GM23248 (cell line): ENCODE measurements at places on chromosomes 11 and 22.

GRCh38 chr11:67463680-67464410 is 5.2 kb downstream of the TMEM134 start:
- peak overlapping the region; percentile 70 for H3K4me3 ChIP-seq
- peak; percentile 49 for DNase-seq
- H3K27me3 ChIP-seq = no peaks in the 10 kb centered on the region
- H3K36me3 ChIP-seq = no peaks in the 10 kb centered on the region

DNA sequence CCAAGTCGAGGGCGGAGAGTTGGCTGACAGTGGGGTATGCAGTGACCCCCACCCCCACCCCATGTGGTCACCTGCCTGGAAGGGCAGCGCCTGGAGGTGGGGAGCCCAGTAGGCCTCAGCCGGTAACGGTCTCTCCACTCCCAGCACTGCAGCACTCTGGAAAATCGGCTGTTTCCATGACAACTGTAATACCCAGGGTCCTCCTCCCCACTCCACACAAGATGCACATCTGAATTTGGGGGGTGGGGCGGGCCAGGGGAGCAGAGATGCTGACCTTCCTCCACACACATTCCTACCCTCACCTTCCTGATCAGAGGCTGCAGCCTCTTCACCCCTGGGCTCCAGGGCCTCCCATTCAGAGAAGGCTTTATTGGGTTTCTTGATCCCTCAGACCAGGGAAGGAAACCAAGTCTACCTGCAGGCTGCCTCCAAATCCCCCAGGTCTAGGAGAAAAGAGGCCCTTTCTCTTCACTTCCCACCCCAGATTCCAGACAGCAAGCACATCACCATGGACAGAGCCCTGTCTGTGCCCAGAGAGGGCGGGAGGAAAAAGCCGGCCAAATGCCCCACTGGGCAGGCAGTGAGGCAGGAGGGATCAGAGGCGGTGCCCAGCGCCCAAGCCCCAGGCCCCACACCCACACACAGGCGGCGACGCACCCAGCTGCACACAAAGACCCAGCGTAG is 46.5 kb downstream of the SLC22A12 start:
- peak; percentile 36 for DNase-seq
- no peaks in the 10 kb centered on the region for H3K4me1 ChIP-seq
- no peak overlapping the region for H3K4me3 ChIP-seq
- no peaks in the 10 kb centered on the region for H3K36me3 ChIP-seq
- H3K27me3 ChIP-seq = peaks cover 45% of the 10 kb centered on the region

DNA sequence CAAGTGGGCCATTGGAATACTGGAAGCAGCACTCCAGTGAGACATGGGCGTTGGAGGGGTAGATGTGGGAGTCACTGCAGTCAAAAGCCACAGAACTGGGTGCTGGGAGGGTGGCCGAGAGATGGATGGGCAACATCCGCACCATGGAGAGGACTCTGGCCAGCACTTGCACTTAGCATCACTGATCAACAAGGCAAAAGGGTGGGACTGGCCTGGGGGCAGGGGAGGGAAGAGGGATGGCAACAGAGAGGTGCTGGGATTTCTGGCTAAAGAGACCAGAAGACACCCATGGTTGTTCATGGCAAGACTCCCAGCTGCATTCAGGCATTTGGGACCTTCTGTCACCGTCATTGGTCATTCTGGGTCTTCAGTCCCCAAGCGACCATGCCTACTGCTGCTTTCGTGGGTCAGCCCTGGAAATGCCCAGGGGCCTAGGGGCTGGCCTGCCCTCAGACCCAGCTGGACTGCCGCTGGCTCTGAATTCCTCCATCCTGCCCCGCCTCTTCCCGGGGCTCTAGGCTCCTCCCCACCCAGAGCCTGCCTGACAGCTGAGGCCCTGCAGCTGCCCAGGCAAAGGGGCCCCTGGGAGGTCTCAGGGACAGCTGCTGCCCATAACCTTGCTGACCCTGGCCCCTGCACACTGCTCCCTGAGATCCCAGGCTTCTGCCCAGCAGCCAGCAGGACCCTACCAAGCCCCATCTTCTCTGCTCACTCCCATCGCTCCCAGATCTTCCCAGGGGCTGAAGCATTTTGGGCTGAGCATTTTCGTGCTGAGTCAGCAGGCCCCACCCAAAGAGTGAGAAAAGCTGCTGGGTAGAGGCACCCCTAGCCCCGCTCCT is 13.0 kb upstream of the CDC42EP2 start:
- no peak overlapping the region for H3K27ac ChIP-seq
- no peak for DNase-seq
- no peaks in the 10 kb centered on the region for H3K27me3 ChIP-seq
- no peaks in the 10 kb centered on the region for H3K36me3 ChIP-seq

GRCh38 chr11:57936050-57936418 is 87.6 kb upstream of the OR9Q1 start:
- H3K36me3 ChIP-seq = no peaks in the 10 kb centered on the region
- no peak overlapping the region for H3K27ac ChIP-seq
- H3K4me3 ChIP-seq = no peak overlapping the region
- DNase-seq = no peak
- no peaks in the 10 kb centered on the region for H3K4me1 ChIP-seq

DNA sequence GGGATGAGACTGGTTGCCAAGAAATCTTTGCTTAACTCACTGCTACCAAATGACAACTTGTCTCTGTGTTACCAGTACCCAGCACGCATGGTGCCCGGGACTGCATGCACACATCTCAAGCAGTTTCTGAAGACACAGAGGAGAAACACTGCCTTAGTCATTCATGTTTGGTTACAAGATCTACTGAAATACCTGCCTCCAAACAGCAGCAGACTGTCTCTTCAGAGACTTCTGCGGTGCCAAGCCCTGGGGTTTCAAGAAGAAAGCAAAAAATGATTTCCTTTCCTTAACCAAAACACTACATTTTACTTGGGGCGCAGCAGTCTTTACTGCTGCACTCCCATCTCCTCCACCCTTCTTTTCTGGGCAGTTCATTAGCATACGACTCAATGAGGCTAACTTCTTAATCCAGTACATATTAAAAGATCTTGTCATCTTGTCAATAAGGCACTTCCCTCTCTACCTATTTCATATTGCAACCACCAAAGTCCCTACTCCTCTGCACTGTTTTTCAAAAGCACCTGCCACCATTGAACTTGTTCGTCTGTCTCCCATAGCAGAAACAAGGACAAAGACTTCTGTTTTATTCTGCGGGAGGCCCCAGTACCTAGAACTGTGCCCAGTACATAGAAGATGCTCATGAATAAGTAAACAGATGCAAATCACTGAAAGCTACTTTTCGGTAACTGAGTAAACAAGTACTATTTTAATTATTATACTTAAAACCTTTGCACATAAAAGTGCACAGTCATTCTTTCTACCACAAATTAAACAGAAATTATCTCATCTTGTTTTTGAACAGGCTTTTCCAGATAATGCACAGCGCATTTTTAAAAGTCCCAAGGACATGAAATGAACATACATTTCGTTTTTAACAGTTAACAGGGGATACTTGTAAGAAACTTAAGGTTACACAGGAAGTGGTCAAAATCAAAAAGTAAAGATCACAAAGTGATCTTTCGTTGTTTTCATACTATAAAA is 4.0 kb downstream of the NAP1L4 start:
- H3K27me3 ChIP-seq = no peaks in the 10 kb centered on the region
- DNase-seq = peak; percentile 29
- H3K27ac ChIP-seq = peak overlapping the region; percentile 6; the same call in 1 of the 2 replicates
- H3K4me3 ChIP-seq = peak overlapping the region; percentile 83

- H3K4me1 ChIP-seq = no peaks in the 10 kb centered on the region
- DNase-seq = no peak
- no peaks in the 10 kb centered on the region for H3K27me3 ChIP-seq
- H3K27ac ChIP-seq = no peak overlapping the region
These were observed 22.9 kb upstream of the RCE1 start for GRCh38 chr11:66820381-66820780.

- no peaks in the 10 kb centered on the region for H3K36me3 ChIP-seq
- peaks cover 22% of the 10 kb centered on the region for H3K4me1 ChIP-seq
- H3K27me3 ChIP-seq = no peaks in the 10 kb centered on the region
- H3K4me3 ChIP-seq = no peak overlapping the region
- no peak overlapping the region for H3K27ac ChIP-seq
These were observed 31.1 kb upstream of the DDI1 start for GRCh38 chr11:104005234-104005855.

GRCh38 chr22:36738416-36739020 is 35.0 kb upstream of the CACNG2 start:
- 0 out of 2 replicates have a peak, but pooled peaks cover 3% of the 10 kb centered on the region for H3K4me1 ChIP-seq
- DNase-seq = no peak

DNA sequence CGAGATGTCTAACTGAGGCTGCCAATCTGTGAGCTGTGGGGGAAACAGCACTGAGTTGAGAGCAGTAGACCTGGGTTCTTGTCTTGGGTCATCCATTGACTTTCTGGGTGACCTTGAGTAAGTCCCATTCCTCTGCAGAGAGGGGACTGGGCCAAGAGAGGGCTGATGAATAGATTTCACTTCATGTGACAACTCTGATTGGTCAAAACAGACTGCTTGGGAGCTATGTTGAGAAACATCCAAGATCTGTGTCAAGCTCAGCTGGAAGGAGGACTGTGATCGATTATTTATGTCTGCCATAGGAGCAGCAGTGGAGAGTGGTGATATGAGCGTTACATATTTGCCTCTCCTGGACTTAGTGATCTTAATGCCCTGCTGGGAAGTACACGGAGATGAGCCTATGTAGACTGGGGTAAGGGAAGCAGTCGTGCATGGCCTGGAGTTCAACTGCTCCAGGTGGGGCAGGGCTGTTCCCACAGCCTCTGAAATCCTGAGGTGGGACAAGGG is 47.7 kb downstream of the OTOG start:
- H3K36me3 ChIP-seq = no peaks in the 10 kb centered on the region
- no peaks in the 10 kb centered on the region; the same call in none of the 2 replicates for H3K27me3 ChIP-seq
- DNase-seq = no peak
- no peaks in the 10 kb centered on the region for H3K4me1 ChIP-seq
- no peak overlapping the region for H3K4me3 ChIP-seq

DNA sequence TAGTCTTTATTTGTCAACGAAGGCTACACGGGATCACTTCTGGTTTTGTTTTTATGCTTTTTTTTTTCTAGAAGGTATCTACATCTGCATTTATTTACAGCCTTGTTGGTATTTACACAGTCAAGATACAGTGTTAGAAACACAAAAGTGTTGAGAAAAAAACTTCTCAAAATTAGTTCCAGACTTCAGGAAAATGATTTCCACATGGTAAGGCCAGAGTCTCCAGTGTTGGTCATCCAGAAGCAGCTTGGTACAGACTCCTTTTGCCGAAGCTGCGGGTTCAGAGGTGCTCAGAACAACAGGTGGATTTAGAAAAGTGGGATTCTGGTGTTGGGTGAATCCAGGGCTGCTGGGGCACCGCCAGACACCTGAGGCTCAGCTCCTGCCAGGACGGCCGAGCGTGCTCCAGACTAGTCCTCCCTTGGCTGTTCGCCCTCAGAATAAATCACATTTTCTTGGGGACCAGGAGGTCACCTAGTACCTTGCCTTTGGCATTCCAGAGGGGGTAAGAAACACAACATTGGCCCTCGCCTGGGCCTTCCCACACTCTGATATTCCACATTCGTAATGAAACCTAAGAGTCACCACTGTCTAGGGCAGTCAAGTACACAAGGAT is 78.7 kb upstream of the NARS2 start:
- no peaks in the 10 kb centered on the region for H3K4me1 ChIP-seq
- no peak overlapping the region for H3K4me3 ChIP-seq
- no peak for DNase-seq
- H3K36me3 ChIP-seq = no peaks in the 10 kb centered on the region
- H3K27me3 ChIP-seq = 0 out of 2 replicates have a peak, but pooled peaks cover 5% of the 10 kb centered on the region

DNA sequence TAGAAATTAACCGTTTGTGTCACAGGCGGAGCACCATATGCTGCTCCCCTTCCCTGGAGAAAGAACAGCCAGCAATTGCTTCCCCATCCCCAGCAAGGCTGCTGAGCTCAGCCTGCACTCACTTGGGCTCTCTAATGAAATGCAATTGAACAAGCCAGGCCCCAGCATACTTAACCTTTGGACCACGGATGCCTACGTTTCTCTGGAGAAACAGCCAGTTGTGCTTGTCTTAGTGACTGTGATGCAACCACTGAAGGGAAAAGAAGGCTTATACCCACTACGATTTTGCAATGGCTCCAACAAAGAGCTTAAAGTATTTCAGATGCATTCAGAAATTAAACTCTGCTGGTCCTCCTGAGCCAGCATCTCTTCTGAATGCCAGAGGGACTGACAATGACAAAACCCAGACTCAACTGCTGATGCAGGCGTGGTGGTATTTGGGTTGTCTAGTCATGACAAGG is 51.3 kb upstream of the SESN3 start:
- peaks cover 29% of the 10 kb centered on the region for H3K4me1 ChIP-seq
- H3K27me3 ChIP-seq = no peaks in the 10 kb centered on the region
- peak; percentile 79 for DNase-seq
- H3K27ac ChIP-seq = peak overlapping the region; percentile 84

DNA sequence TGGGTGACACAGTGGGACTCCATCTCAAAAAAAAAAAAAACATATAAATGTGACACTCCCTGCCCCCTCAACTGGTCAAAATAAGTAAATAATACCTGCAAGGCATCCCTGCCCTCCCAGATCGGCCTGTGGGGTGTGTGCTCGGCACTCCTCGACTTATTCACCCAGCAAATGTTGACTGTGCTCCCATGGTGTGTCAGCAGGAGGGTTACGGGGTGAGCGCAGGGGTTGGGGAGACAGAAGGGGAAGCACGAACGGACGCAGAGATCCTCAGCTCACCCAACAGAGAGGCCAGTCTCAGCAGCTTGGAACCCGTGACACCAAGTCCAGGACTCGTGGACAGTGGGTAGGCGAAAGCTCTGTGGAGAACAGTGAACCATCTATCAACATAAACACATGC is 1.6 kb upstream of the ADM2 start:
- no peak for DNase-seq
- no peaks in the 10 kb centered on the region for H3K36me3 ChIP-seq
- no peaks in the 10 kb centered on the region for H3K27me3 ChIP-seq
- H3K27ac ChIP-seq = no peak overlapping the region

- H3K4me1 ChIP-seq = peaks cover 6% of the 10 kb centered on the region
- no peak overlapping the region for H3K4me3 ChIP-seq
- no peaks in the 10 kb centered on the region for H3K27me3 ChIP-seq
- H3K36me3 ChIP-seq = no peaks in the 10 kb centered on the region
These were observed 38.2 kb upstream of the WEE1 start for GRCh38 chr11:9535189-9535781.

- no peak overlapping the region for H3K4me3 ChIP-seq
- H3K27ac ChIP-seq = no peak overlapping the region
- H3K36me3 ChIP-seq = no peaks in the 10 kb centered on the region
- no peak for DNase-seq
These were observed 81.6 kb upstream of the LARGE1 start for GRCh38 chr22:34001701-34002466.

GRCh38 chr22:48714231-48714630 is 1113.4 kb downstream of the BRD1 start:
- no peak overlapping the region for H3K4me3 ChIP-seq
- no peak for DNase-seq
- no peaks in the 10 kb centered on the region for H3K4me1 ChIP-seq
- H3K27me3 ChIP-seq = no peaks in the 10 kb centered on the region
- H3K36me3 ChIP-seq = no peaks in the 10 kb centered on the region
- no peak overlapping the region for H3K27ac ChIP-seq

- peak; percentile 72 for DNase-seq
- no peak overlapping the region for H3K4me3 ChIP-seq
- H3K27ac ChIP-seq = peak overlapping the region; percentile 49
- H3K4me1 ChIP-seq = peaks cover 9% of the 10 kb centered on the region; the same call in 1 of the 2 replicates
These were observed 53.0 kb downstream of the LARGE1 start for GRCh38 chr22:33867118-33867866.

- DNase-seq = no peak
- no peak overlapping the region for H3K4me3 ChIP-seq
- H3K27me3 ChIP-seq = no peaks in the 10 kb centered on the region
- H3K27ac ChIP-seq = no peak overlapping the region
- H3K4me1 ChIP-seq = no peaks in the 10 kb centered on the region
These were observed 6.9 kb upstream of the MS4A7 start for GRCh38 chr11:60371386-60371785.

- H3K27me3 ChIP-seq = no peaks in the 10 kb centered on the region; the same call in 1 of the 2 replicates
- no peak overlapping the region for H3K27ac ChIP-seq
- no peaks in the 10 kb centered on the region for H3K36me3 ChIP-seq
These were observed 9.6 kb downstream of the OR5A2 start for GRCh38 chr11:59416613-59417012.
